ENCODE measurements at places on chromosomes 2 and 18.

DNA sequence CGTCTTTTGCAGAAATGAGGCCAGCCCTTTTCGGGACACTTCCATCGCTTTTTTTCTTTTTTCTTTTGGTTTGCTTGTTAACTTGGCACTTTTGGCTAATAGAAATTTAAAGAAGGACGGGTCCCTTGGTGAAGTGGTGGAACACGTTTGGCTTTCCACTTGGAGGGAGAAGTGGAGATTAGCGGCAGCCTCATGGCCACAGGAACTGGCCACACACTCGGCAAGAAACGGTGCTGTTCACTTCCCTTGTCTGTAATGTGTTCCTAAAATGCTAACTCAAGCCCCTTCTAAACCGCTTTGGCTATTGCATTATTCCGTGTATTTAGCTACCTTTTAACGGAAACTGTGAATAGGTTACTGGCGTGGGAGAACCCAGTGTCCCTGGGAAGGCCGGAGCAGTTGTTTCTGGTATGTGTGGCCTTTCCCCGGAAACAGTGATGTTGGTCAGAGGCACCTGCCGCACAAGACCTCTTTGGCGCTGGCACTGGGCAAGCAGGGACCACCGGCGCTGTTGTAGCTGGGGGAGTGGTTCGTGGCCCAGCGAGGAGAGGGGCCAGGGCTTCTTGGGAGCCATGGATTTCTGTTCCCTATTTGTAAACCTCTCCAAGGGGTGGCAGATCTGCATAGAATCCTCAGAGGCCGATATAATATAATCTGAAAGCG lies 981 bp downstream of the RAMP1 start:
- DNase-seq, result no peak

GRCh38 chr2:143398781-143399180 lies 269.6 kb downstream of the ARHGAP15 start:
- DNase-seq, result no peak

GRCh38 chr2:21422050-21422449 lies 298.3 kb downstream of the TDRD15 start:
- DNase-seq, result no peak

- no peak for DNase-seq
Measured at GRCh38 chr2:156023229-156023869, 309.2 kb downstream of the NR4A2 start.

- no peak for DNase-seq
Measured at GRCh38 chr2:24855022-24855622, 61.9 kb downstream of the CENPO start.

- DNase-seq, result no peak
Measured at GRCh38 chr2:70630761-70631160, 77.1 kb upstream of the TGFA start.

GRCh38 chr18:13539050-13539449 lies 187.3 kb downstream of the FAM210A start:
- DNase-seq, result peak; percentile 15

DNA sequence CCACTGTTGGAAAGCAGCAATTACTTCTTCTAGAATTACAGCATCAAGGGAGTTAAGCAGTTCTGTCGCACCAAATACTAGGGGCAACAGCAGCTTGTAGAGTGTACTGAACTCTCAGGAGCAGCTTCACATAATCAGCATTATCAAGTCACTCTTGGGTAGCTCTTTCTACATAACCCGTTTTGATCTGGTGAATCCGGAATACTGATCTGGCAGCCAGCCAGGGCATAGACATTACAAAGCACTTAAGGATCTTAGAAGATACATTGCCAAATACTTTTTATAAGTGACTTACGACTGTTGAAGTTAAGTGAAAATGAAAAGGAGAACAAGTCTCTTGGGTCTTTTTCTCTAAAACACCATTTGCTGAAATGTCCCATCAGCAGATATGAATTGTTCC lies 73.2 kb upstream of the NETO1 start:
- no peak for DNase-seq

DNA sequence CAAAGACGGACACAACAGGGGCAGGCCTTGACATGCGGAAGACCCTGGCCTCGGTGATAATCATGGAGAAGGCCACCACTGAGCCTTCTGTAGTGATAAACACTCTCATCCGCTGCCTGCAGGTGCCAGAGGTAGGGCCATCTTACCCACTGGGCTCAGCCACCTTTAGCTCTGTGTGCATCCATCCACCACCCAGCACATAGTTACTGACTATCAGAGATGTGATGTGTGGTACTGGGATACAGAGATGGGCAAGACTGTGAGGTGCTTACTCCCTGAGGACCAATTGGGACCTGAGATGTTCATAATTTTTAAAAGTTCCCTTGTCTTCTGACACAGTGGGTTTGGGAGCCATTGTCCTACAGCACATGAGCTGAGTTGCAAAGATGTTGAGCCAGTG lies 1.6 kb downstream of the MROH2A start:
- DNase-seq, result no peak

GRCh38 chr18:46273861-46274260 lies 169.7 kb downstream of the HAUS1 start:
- DNase-seq, result no peak

- no peak for DNase-seq
Measured at GRCh38 chr18:2522112-2522511, 49.2 kb downstream of the METTL4 start.

GRCh38 chr2:238765590-238765989 lies 82.3 kb upstream of the TWIST2 start:
- DNase-seq, result no peak

GRCh38 chr2:112129060-112129459 lies 9.1 kb upstream of the FBLN7 start:
- no peak for DNase-seq

- no peak for DNase-seq
Measured at GRCh38 chr2:35931626-35932025, 424.0 kb upstream of the CRIM1 start.

DNA sequence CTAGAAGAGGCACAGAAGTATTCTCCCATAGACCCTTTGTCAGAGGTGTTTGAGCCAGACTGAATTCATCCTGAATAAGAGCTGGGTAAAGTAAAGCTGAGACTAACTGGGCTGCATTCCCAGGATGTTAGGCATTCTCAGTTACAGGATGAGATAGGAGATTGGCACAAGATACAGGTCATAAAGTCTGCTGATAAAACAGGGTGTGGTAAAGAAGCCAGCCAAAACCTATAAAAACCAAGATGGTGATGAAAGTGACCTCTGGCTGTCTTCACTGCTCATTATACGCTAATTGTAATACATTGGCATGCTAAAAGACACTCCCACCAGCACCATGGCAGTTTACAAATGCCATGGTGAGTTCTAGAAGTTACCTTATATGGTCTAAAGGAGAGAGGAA lies 364.9 kb upstream of the TMEFF2 start:
- no peak for DNase-seq

- no peak for DNase-seq
Measured at GRCh38 chr2:197024206-197024605, 97.7 kb upstream of the PGAP1 start.
